Activated naive CD8-positive, alpha-beta T cell treated with anti-CD3 and anti-CD28 coated beads, Interleukin-2, amount 50 U/mL, for 16 hours (primary cell): ENCODE measurements at places on chromosomes 1 and 21.

DNA sequence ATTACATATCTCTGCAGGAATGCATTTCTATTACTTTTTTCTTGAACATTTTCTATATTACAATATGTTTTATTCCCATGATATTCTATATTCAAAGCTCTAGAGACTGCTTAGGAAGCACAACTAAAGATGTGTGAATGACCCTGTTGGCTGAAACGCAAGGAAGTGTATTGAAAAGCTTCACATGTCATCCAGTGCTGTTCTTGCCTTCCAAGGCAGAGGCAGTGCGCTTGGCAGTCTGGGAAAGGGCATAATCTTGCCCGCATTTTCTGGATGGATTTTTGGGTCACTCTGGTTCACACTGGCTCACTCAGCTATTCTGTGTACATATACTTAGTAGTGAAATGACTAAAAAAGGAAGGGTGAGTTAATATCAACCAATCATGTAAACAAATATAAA is 262.4 kb downstream of the PTPRC start:
- no peak for DNase-seq

DNA sequence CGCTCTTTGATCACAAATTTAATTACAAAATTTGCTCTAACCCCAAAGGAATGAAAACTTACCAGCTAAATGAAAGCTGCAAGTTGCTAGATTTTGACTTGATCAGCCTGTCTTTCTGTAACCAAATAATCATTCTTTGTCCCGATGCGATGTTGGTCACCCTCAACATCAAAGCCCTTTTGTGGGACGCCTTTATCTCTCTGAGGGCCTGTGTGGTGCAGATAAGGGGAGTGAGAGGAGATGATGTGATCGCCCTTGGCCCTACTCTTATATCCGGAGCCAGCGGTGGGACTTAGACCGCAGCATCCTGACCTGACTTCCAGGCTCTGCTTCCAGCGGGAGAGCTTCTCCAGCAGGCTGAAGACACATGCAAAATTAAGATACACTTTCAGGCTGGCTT is 19.3 kb upstream of the UMODL1 start:
- no peak for DNase-seq

GRCh38 chr21:38936240-38936639 is 130.5 kb downstream of the ETS2 start:
- no peak for DNase-seq

- DNase-seq, result no peak
These were observed 176.3 kb upstream of the NFIA start for GRCh38 chr1:60906039-60906438.

DNA sequence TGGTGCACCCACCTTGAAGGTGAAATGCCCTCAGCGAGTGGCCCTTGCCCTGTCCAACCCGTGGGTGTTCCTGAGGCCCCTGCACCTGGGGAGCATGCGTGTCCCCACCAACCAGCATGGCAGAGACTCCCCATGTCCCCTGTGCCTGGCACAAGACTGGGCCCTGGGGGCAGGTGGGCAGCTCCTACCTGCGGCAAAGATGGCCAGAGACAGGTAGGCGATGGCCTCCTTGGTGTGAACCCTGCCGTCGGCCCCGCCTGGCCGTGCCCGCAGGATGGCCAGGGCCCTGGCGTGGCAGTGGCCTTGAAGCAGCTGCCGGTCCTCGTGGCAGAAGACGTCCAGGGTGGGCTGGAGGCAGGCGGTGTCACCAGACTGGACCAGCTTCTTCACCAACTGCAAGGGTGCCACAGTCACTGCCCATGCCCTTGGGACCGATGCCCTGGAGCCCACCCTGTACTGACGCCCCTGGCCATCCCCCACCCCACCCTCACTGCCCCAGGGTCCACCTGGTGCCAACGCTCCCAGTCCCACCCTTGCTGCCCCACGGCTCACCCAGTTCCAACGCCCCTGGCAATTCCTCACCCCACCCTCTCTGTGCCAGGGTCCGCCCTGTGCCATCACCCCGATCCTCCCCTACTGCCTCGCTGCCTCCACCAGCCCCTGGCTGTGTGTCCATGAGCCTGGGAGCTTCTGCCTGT is 15.7 kb downstream of the TTC34 start:
- DNase-seq, result no peak

GRCh38 chr1:174726167-174726879 is 273.4 kb upstream of the CACYBP start:
- DNase-seq, result no peak

DNA sequence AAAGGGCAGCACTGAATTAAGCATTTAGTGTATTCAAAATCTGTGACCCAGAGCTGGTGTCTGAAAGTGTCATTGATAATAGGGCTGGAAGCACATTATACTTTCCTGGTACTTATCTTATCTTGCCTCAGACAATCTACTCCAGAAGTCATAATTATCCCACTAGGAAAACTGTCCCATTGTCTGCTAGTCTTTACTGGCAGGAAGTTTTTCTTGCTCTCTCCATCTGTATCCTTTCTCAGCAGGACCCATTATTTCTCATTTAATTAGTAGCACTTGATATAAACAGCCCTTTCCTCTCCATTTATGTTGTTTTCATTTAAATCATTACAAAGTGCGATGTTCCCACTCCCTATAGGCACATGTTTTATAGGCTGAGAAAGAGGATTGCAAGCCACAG is 36.5 kb upstream of the BARHL2 start:
- DNase-seq, result no peak

GRCh38 chr1:182357913-182358312 is 33.7 kb downstream of the GLUL start:
- no peak for DNase-seq

DNA sequence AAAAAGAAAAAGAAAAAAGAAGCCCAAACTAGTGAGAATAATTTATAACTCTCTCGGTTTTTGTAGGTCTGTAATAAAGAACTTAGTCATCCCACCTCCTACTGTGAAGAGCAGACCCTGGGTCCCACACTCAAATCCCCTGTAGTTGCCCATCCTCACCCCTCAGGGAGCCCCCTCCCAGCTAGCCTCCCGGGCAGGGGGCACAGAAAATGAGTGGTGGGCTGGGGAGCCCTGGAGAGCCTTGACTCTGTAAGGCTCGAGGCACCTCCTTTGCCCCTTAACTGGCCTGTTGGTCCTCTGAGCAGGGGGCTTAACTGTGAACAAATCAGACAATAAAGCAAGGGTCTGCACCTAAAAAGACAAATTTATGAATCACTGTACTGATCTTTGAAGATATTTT is 57.5 kb upstream of the PRKACB start:
- no peak for DNase-seq

GRCh38 chr1:206831650-206832049 is 33.8 kb upstream of the IL20 start:
- no peak for DNase-seq

GRCh38 chr1:229347528-229347927 is 4.7 kb upstream of the CCSAP start:
- DNase-seq, result no peak

DNA sequence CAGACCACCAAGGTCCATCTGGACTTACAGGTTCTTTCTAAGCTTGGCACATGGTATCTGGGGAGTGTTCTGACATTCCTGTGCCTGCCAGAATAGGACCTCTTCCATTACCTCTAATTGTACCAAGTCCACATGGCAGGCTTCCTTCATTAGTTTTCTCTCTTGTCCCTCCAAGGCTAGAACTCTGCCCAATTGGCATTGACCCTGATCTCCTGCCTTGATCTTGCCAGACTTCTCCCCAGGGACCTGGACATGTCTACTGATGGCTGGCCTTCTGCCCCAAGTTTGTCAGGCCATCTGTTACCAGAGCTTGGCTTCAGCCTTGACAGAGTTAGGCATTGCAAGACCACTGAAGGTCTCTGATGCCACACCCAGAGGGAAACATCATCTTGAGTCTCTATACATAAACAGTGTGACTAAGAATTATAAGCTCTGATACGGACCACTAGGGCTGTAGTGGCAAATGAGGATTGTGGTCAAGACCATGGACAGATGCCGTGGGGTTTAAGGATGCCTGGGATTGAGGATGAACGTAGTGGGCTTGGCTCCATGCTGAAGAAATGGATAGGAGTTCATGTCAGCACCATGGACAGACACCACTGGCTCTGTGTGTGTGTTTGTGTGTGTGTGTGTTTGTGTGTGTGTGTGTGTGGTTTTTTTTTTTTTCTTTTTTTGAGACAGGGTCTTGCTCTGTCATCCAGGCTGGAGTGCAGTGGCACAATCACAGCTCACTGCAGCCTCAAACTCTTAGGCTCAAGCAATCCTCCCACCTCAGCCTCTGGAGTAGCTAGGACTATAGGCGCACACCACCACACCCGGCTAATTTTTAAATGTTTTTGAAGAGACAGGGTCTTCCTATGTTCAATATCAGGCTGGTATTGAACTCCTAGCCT is 19.5 kb upstream of the PSMB2 start:
- DNase-seq, result no peak

DNA sequence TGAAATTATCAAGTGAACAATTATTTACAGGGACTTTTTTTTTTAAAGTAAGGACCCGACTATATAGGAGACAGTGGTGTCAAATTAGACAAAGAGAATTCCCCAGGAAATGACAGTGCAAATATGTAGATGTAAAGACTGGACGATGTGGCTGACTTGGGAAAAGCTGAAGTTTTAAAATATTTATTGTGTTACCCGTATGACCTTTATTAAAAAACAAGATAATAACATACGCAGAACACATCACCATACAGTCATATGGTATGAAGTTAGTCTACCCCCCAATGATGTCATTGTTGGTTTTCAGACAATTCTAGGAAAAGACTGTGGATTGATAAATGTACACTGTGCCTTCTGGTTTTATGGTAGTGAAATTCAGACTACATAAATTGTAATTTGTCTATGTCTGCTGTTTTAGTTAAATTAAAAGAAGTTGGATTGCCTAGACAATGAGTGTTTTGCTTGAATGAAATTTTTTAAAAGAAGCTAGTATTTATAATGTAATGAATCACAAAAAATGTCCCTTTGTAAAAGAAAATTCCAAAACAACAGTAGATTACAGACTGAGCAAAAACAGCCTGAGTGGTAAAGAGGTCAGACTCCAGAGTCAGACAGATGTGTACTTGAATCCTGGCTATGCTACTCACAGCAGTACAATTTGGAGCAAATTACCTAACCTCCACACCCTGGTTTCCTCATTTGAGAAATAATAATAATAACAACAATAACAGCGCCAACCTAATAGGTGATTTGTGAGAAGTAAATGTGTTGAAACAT is 15.5 kb upstream of the PDC start:
- no peak for DNase-seq

- peak; percentile 13 for DNase-seq
These were observed 27.5 kb upstream of the SLAMF6 start for GRCh38 chr1:160550572-160551034.

DNA sequence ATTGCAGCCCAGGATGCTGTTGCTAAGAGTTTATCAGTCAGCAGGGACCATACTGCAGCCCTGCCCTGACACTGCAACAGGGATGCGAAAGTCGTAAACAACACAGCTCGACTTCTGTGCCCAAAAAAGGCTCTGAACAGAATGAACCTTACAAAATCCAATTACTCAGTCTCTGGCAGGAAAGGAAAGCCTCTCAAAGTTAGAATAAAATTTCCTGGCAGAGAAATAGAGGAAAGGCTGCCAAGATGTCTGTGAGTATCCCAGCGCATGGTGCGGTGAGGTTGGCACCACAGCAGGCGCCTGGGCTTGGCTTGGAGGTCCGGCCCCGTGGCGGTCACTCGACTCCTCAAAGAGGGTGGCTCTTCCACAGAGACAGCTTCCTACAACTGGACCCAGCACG is 185.8 kb downstream of the PCP4 start:
- DNase-seq, result no peak

DNA sequence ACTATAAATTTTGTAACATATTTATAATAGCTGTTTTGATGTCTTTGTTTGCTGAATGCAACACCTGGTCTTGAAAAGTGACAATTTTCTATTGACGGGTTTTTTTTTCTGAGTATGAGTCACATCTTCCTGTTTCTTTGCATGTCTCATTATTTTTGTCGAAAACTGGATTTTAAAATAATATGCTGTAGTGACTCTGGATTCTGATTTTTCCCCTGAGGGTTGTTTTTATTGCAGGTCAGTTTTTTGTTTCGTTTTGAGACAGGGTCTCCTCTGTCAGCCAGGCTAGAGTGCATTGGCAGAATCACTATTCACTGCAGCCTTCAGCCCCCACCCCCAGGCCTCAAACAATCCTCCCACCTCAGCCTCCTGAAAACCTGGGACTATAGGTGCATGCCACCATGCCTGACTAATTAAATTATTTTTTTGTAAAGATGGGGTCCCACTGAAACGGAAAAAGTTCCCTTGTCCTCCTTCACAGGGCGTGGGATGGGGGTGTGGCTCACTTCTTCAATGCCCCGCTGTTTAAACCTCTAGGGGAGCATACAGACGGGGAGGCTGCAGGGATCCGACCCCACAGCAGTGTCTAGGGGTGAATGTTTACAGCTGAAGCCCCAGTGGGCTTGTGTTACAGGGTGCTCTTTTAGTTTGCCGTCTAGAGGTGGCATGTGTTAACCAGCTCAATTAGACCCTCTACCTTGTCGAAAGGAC is 11.3 kb upstream of the PPIE start:
- no peak for DNase-seq

DNA sequence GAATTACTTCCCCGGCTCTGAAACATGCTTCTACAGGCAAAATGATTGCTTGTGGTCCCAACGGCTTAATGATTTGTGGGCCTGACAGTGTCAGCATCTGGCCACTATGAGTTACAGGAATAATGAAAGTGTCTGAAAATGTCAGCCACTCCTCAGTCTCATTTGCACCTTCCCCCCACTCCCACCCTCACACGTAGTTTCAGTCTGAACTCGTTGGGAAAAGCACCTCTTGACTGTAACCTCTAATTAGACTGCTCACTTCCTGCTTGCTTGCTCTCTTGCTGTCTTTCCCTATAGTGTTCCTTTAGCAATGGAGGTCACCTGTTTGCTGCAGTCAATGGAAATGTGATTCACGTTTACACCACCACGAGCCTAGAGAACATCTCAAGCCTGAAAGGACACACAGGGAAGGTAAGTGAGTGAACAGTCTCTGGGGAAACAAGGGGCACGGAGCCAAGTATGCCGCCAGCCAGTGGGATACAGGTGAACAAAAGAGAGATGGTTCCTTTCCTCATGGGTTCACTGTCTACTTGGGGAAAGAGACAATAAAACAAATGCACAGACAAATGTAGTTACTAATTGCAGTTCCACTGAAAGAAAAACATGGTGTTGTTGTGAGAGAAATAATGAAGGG is 27.1 kb downstream of the CFAP57 start:
- no peak for DNase-seq

- no peak for DNase-seq
These were observed 4.5 kb downstream of the COPA start for GRCh38 chr1:160338580-160338979.

DNA sequence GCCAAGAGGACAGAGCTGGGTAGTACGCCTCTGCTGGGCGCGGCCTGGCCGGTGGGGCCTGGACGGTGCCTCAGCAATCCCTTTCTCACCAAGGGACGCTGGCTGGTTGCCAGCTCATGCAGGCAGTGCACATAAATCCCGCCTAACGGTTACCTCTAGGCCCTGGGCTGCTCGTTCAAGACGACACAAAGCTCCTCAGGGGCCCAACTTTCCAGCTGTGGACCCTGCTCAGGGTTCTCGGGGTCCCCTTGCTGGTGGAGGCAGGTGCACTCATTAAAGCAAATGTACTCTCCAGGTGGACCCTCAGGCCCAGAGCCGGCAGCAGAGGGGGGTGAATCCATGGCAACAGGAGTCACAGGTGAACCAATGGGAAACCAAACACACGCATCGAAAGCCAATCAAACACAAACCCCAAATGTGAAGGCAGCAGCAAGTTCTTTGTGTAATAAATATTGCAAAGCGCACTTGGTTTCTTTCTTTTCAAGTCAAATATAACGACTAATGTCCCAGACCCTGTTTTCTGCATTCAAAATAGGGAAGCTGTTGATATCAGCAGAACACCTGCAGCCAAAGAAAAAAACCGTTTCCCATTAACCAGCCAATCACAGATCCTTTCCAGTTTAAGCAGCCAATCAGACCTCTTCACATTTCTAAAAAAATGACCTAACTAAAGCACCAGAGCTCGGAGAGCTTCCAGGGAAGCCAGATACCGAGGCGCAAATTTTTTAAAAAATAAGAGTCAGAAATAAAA is 26.1 kb upstream of the CLSTN1 start:
- no peak for DNase-seq
